Progenitor cell of endocrine pancreas (in vitro differentiated cells): ENCODE measurements at places on chromosomes 2 and 18. TPM values are rescaled to one million over a fixed set of nuclear protein-coding genes. Genes with fewer than 3 reads are reported as not detected.

CRACDL gene
- 1.6 and 2.1 TPM in 2 replicates for total RNA-seq

FBLN7 gene
- total RNA-seq, result 9.3 and 13.3 TPM in 2 replicates

EDAR gene
- total RNA-seq, result 0.24 and 0.69 TPM in 2 replicates

EPAS1 gene
- 5.1 and 5.9 TPM in 2 replicates for total RNA-seq

ALLC gene
- total RNA-seq, result 0.16 TPM in 1 of 2 replicates, not detected in the other

CCDC148 gene
- total RNA-seq, result 3.9 and 4.6 TPM in 2 replicates

C2orf66 gene
- 0.38 and 0.40 TPM in 2 replicates for total RNA-seq

ZNF396 gene
- 4.5 and 5.9 TPM in 2 replicates for total RNA-seq

SAG gene
- not detected in 2 replicates for total RNA-seq

FABP1 gene
- 4.5 and 6.6 TPM in 2 replicates for total RNA-seq

KIAA2012 gene
- not detected in 2 replicates for total RNA-seq

CCDC102B gene
- 3.1 and 4.4 TPM in 2 replicates for total RNA-seq

MREG gene
- total RNA-seq, result 22.8 and 26.8 TPM in 2 replicates
